Naive thymus-derived CD8-positive, alpha-beta T cell (primary cell): ENCODE measurements at places on chromosomes 6 and 20.

GRCh38 chr20:24150406-24150805, 161.8 kb upstream of the GGTLC1 start:
- DNase-seq: no peak

GRCh38 chr6:29791786-29792122, 35.9 kb upstream of the HLA-G start:
- no peak for DNase-seq

DNA sequence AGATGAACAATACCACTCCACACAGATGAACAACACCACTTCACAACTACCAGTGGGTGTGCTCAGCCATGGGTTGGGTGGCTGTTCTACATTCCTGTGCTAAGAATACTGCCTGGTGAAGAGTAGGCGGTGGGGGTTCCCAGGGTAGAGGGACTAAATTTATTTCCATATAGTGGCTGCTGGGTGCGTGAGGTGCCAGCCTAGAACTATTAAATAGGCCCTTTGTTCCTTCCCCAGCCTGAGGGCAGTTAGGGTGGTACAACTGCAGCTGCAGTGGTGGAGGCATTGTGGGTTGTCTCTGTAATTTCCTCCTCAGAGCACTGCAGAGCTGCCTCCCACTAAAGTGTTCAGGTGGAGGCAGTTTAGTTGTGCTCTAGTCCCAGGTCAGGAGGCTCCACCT, 618.4 kb downstream of the MMUT start:
- no peak for DNase-seq

GRCh38 chr6:132205946-132206345, 195.3 kb downstream of the MOXD1 start:
- no peak for DNase-seq

GRCh38 chr6:31752739-31753319, 9.6 kb upstream of the SAPCD1 start:
- no peak for DNase-seq

GRCh38 chr20:33811776-33812151, 616 bp downstream of the CHMP4B start:
- peak; percentile 26 for DNase-seq

- no peak for DNase-seq
These were observed 92.3 kb upstream of the BEND6 start for GRCh38 chr6:56862415-56863175.

- DNase-seq: no peak
These were observed 5.6 kb downstream of the HLA-F start for GRCh38 chr6:29728875-29729270.

GRCh38 chr6:101393251-101393828, at the start of gene GRIK2:
TSS of gene GRIK2 (plus strand) at chr6:101393708.
- no peak for DNase-seq

DNA sequence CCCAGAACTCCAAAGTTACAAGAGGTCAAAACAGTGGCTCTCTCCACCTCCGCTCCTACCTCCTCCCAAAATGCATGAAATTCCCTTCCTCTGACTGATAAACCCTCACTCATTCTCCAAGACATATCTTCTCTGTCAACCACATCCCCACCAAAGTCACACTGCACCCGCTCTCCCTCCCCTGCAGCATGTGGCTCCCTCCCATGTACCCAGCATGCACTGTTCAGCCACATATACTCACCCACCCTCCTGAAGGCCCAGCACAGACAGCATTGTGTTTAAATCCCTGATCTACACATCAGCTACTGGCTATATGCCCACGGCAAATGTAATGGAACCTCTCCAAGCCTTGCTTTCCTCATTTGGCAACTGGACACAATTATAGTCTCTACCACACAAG, 5.5 kb upstream of the POU5F1 start:
- DNase-seq: no peak

- DNase-seq: no peak
These were observed 397.7 kb downstream of the PTPRT start for GRCh38 chr20:42792052-42792451.

DNA sequence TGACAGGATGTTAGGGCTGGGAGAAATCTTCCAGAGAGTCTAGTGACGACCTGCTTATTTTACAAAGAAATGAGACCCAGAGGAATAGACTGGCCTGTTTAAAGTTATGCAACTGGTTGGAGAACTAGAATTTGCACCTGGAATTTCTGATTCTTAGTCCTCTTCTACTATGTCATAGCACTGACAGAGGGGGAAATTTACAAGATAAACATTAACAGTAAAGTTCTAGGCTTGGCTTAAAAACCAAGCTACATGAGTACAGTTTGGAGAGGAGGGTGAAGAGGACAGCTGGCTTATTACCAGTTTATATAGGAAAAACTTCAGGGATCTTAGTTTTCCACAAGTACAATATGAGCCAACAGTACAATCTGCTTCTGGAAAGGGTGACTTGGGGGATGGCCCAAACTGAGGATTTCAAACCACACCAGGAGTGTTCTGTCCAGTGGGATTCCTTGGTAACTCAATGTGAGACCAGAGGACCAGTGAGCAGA, 269.6 kb downstream of the CD109 start:
- DNase-seq: no peak

DNA sequence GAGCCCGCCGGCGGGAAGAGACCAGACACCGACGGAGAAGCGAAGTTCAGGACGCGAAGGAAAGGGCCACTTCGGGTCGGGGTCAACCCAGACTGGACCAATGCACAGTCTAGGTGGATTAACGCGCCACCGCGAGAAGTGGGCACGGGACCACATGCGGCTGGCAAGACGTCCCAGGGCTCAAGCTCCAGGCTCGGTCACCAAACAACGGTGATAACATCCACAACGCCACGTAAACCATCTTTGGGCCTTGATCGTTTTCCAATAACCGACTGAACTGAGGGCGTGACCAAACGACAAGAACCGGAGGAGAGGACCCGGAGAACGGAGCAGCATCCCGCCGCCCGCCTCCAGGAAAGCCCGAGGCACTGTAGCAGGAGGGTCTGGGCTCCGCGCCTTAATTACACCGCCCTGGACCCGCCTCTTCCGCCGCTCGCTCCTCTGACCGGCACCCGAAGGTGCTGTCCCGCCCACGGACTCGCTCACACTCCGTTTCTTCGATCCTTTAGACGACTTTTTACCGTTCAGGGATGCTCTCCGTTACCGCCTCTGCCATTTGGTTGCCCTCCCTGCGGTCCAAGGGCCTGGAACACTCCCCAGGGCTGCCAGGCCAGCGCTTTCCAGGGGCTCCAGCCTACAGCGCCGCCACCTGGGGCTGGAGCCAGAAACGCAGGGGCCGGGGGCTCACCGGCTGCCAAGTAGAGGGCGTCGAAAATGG, 44.1 kb downstream of the DPPA5 start:
- DNase-seq: peak; percentile 14

- DNase-seq: no peak
These were observed 56.1 kb upstream of the FOXQ1 start for GRCh38 chr6:1255636-1256365.

DNA sequence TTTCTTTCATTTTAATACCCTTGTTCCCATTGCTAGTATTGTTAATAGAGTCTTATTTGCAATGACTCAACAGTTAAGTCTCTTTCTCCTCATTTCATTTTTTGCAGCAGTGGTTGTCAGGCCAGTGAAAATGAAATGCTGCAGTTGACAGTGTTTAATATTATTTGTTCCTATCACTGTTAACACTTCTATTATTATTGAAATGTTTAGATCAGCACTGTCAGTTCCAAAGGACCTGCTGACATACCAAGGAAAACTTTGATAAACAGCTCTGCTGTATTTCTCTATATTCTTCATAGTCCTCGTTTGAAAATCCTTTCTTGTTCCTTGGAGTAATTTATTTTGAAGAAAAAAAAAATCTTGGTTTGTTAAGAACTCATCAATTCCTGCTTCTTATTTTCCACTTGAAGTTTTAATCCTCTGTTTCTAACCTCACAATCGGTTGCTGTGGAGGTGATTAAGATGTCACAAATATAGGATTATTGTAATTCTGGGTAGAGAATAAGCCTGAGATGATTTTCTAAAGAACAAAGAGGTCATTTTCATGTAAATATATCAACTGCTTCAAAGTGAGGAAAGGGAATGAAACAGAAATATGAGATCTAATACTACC, 1065.9 kb upstream of the CITED2 start:
- DNase-seq: no peak

- DNase-seq: no peak
These were observed 63.6 kb downstream of the SLC23A2 start for GRCh38 chr20:4937407-4938319.

- DNase-seq: no peak
These were observed 54.0 kb upstream of the FAM184A start for GRCh38 chr6:119132261-119132981.

- DNase-seq: peak; percentile 58
These were observed 636 bp upstream of the EEF1A1 start for GRCh38 chr6:73521351-73521985.
